Mucosa of gallbladder (tissue), 1 donor: ENCODE measurements at places on chromosomes 6 and 20. TPM values are rescaled to one million over a fixed set of nuclear protein-coding genes. Genes with fewer than 3 reads are reported as not detected.

DNA sequence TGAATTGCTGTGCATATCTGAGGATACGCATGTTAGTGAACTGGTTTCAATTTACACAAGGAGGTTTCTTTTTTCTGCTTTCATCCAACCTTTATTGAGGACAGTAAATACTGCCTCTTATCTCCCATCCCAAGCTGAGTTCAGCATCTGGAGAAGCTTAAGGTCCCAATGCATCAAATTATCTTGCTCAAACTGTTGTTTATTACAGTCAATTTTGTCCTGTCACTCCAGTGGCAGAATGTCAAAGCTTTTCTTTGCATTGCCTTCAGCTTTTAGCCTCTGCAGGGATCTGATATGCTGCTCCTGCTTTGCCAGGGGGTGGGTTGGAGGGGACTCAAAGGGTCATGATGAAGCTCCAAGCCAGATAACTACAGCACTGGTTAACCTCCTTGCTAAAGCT lies 435.4 kb upstream of the SOX4 start:
- DNase-seq, result no peak

DNA sequence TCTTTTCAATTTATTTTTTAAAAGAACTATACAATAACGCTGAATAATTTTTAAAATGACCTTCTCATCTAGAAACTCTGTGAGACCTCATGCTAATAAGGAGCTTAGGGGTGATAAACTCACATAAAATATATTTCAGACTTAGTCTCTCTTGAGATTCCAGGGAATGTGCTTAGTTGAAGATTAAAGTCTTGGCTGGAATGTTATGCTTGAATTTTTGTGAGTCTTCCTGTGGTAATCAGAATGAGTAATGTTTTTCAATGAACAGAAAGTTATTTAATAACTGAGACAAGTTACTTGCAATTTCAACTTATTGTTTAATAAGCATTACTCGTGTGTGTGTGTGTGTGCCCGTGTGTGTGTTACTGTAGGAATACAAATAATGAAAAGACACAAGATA lies 379.9 kb upstream of the EPHA7 start:
- DNase-seq, result no peak

GRCh38 chr6:56802584-56802983 lies 152.3 kb upstream of the BEND6 start:
- DNase-seq, result no peak

C6orf52 gene
- total RNA-seq, result 0.69 TPM

DNA sequence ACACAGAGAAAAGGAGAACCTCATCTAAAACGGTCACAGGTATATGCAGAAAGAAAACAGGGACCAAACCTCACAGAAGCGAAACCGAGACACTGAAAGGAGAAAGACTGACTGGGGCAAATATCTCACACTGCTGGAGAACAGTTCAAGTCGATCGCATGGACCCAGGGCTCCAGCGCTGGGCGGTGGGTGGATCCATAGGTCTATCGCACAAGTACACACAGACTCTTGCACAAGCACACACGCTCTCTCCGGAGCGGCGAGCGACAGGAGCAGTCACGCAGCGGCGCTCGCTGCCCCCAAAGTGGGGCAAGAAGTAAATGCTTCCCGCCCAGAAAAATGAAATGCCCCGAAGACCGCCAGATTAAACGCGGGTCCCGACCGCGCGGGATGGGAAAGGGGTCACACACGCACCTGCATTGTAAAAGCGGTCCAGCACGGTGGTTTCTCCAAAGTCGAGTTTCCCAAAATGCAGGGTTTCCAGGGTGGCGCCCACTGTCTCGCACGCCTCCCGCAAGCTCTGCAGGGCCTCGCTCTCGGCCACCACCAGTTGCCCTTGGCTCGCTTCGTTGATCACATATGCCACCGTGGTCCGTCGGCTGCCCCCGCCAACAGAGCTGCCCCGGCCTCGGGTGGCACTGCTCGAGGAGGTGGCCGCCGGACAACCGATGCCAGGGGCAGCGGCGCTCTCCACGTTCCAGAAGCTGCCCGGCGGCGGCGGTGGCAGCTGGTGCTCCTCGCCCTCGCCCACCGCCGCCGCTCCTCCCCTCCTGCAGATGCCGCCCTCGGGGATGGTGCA lies 782 bp downstream of the MAP3K5 start:
- DNase-seq, result peak; percentile 67

DNA sequence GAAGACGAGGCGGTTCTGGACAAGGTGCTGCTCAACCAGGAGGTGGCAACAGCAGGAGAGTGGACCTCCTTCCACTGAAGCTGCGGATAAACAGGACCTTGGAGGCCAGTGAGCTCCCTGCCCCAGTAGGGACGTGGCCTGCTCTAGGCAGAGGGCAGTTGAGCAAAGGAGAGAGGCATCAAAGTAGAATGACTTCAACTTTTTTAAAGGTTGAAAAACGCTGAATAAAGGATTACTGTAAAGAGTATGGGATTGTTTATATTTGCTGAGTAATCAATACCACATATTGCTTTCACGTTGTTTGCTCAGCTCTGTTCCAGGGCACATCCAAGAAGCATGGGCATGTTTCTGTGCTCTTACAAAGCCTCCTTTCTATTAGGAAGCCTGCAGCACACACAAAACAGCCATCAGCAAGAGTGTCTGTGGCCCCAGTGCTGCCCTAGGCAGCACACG lies 48.1 kb downstream of the ERMARD start:
- DNase-seq, result no peak

RIMS4 gene
- total RNA-seq, result 0.06 TPM

PHF10 gene
- 39.4 TPM for total RNA-seq

DNA sequence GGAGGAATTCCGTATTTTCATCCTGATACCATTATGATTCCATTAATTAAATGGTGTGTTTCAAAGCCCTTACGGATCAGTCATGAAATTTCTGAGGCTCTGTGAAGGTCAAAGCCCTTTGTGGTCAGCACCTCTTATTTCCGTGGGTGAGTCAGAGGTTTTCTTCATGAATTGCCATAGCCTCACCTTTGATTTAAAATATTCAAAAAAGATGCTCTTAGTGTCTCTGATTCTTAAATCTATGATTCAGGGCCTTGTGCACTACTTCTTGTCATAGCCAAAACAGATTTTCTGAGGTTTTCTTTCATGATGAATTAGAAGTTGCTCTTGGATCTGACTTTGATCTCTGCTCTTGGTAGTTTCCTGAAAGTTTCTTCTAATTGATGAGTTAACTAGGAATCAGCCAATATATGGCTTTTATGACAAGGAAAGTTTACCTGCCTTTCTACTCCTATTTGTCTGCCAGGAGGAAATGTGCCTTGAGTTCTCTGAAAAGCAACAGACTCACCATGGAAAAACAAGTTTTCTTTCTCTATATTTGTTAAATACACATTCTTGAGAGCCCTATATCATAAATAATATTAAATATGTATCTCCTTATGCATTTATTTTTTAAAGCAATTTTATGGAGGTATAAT lies 613.0 kb downstream of the UTRN start:
- DNase-seq, result no peak

TCF19 gene
- total RNA-seq, result 4.8 TPM

- DNase-seq, result no peak
These were observed 110.1 kb upstream of the HDAC2 start for GRCh38 chr6:114080891-114081510.
